CD4-positive, alpha-beta T cell treated with Interleukin-12 subunit alpha and Interleukin-12 subunit beta, for 1 hour (primary cell): ENCODE measurements at places on chromosomes 4 and X.

- no peak for DNase-seq
Measured at GRCh38 chrX:445727-446126, 59.0 kb upstream of the PPP2R3B start.

DNA sequence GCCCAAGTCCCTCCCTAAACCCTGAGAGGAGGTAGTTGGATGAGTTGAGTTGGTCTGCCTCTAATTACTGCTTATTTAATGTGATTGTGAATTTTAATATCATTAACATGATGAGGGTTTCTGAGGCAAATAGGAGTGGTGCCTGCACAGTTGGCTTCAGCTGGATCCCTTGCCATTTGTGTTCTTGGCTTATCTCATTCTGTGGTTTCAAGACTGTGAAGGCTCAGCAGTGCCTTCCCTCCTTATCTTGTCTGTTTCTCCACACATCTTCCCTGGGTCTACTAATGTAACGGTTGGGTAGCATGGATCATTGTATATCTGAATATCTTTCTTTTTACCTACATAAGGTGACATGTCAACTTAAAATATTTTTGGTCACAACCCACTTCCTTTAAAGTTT, 1.6 kb upstream of the SLC10A4 start:
- no peak for DNase-seq

DNA sequence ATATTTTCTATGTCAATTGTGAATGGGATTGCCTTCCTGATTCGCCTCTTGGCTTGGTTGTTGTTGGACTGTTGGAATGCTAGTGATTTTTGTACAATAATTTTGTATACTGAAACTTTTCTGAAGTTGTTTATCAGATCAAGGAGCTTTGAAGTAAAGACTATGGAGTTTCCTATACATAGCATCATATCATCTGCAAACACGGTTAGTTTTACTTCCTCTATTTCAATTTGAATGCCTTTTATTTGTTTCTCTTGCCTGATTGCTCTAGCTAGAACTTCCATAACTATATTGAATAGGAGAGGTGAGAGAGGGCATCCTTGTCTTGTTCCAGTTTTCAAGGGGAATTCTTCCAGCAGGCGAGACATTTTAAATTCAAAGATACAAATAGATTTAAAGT, 226.5 kb downstream of the FBXO8 start:
- no peak for DNase-seq

- peak; percentile 70 for DNase-seq
Measured at GRCh38 chrX:9341291-9342201, 123.3 kb upstream of the TBL1X start.

- DNase-seq = no peak
Measured at GRCh38 chr4:999882-1000425, 6.8 kb upstream of the SLC26A1 start.

GRCh38 chrX:21700967-21701366, 42.8 kb upstream of the KLHL34 start:
- DNase-seq = no peak

GRCh38 chr4:32601848-32602247, 1881.7 kb downstream of the PCDH7 start:
- DNase-seq = no peak

DNA sequence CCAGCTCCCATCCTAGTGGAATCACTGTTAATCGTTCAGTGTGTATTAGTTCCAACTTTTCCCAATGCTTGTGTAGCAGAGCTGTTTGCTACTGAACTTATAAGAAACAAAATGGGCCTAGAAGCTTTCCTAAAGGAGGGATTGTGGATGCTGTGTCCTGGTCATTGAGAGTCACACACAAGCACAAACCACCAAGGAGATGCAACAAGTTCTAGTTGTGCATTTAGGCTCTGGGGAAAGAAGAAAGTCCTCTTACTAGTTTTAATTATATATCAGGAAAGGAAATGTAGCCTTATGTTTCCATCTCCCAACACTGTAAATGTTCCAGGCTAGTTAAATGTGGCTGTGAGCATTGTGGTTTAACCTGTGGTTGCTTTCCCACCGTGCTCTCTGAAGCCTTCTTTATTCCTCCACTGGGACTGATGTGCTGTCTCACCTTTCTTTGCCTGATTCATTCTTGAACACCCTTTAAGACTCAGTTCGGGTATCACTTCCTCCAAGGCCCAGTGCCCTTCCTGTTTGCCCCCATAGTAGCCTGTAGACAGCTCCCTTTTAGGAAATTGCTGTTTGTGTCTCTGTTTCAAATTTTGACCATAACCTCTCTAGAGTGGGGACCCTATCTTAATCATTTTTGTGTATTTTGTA, 34.3 kb downstream of the ATP10D start:
- DNase-seq = no peak

GRCh38 chr4:52126966-52127365, 75.9 kb downstream of the SPATA18 start:
- DNase-seq = no peak

GRCh38 chrX:89034679-89035078, 287.7 kb downstream of the CPXCR1 start:
- DNase-seq = no peak

- no peak for DNase-seq
Measured at GRCh38 chr4:179291657-179292056, 1849.4 kb upstream of the AGA start.

DNA sequence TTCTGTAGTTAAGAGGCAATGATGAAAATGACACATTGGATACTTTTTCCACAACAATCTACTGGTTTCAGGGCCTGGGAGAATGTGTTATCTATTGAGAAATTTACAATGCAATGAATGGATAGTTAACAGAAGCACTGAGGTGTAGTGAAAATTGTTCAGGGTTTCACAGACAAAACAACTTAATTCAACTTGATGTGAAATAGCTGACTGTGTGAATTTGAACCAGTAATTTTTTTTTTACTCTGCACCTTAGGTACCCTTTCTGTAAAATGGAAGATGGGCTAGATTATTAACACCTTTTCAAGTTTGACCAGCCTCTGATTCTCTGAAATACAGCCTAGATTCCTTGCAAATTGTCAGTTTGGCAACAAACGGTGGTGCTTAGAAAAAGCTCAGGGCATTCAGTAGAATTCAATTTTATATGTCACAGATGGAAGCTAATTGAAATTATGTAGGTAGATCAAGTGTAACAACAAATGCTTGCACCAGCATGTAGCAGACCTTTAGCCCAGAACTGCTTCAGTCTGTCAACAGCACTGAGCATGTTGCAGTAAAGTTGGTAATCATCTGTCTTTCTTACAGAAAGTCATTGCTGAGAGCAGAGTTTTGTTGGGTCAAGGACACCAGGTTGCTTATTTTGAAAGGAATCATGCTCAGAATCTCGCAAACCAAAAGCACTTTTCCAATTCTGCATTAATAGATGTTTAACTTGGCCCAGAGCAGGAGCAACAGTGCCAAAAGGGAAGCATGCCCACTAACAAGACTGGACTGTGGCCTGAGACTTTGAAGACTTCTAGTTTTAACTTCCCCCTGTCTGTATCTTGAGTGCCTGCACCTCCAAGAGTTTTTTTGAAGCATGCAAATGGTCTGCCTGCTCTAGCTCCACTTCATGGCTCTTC, 526.6 kb downstream of the PACRGL start:
- no peak for DNase-seq

GRCh38 chr4:121706595-121707021, 9.8 kb upstream of the ANXA5 start:
- peak; percentile 58 for DNase-seq

GRCh38 chr4:166432842-166433241, 559.8 kb downstream of the TLL1 start:
- no peak for DNase-seq

- no peak for DNase-seq
Measured at GRCh38 chr4:145480257-145480656, 1.4 kb upstream of the SMAD1 start.

- DNase-seq = no peak
Measured at GRCh38 chr4:43379016-43379415, 486.5 kb downstream of the GRXCR1 start.

DNA sequence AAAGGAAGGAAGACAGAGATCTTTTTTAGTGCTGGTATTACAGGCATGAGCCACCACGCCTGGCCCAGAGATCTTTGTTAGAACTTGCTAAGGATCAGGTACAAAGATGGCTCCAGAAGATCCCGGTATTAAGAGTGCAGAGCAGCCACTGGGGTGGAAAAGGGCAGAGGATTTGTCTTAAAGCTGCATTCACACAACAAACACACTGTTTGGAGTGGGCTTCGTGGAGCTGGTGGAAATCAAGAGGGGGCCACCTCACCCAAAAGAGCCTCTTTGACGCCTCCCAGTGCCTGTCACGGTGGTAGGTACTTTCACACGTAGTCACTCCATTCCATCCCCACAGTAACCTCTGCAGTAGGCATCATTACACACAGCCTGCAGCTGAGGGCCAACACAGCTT, 13.3 kb downstream of the HELT start:
- DNase-seq = no peak

DNA sequence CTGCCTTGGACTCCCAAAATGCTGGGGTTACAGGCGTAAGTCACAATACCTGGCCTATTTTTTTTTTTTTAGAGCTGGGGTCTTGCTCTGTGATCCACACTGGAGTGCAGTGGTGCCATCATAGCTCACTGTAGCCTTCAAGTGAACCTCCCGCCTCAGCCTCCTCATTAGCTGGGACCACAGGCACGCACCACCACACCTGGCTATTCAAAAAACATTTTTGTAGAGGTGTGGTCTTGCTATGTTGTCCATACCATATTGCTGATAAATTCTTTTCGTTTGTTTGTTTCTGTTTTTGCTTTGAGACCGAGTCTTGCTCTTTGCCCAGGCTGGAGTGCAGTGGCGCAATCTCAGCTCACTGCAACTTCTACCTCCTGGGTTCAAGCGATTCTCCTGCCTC, 21.6 kb downstream of the ENOPH1 start:
- DNase-seq = no peak
